GOT3 (cell line): ENCODE measurements at places on chromosomes 6 and 20.

DNA sequence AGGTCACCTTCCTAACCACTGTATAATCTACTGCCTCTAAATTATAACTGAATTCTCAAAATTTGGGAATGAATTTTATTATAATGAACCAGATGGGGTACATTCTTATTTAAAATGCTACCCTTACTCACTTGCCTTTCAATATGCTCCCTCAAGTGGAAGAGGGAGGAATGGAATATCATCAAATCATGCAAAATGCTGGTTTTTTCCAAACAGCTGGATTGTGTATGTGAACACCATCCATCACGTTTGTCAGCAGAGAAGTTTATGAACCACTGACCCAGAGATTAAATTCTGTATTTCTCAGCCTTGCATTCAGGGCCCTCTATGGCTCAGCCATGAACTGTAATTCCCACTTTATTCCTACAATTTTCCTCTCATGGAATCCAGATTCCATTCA lies 40.5 kb downstream of the CBLN4 start:
- DNase-seq, result no peak

- no peak for DNase-seq
These were observed 113.0 kb upstream of the SLC22A23 start for GRCh38 chr6:3569816-3570215.

GRCh38 chr6:44522871-44523270 lies 135.4 kb downstream of the CDC5L start:
- DNase-seq, result no peak

GRCh38 chr20:48680650-48681049 lies 147.1 kb downstream of the PREX1 start:
- DNase-seq, result no peak

GRCh38 chr6:41013466-41014153 lies 25.4 kb downstream of the UNC5CL start:
- DNase-seq, result no peak

DNA sequence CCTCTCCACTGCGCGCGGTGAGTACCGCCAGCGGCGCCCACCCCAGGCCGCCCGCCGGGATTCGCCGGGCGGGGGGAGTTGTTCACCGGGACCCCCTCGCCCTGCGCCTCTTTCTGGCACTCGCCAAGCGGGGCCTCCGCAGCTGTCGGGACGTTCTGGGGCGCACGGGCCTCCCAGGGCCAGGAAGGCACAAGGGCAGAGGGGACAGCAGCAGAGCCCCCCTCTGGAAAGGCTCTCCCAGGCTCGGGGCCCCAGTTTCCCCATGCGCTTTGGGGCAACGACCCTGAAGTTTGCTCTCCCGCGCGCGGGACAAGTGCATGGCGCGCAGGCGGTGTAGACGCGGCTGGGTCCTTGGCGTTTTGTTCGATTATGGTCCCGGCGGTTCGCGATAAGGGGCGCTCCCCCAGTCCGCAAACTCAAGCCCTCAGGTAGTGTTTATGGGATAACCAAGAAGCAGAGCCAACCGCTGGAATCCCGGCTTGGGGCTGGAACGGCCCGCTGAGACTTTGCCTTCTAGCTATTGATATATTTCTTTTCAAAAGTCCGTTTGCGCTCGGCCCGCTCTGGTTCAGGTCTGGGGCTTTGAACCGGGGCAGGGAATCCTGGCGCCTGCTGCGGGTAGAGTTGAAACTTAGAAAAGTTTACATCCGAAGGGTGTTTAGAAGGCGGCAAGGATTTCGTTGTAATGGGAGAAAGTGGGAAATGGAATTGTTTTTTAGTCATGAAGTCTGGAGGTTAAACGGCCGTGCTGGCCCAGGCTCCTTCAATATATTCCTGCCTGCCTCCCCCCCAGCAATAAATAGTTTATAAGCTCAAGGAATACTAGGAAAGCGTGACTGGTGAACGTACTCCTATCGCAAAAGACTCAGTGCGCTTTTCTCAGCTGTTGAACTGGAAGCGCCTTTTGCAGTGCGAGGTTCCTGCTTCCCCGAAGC lies 595 bp downstream of the EYA2 start:
- DNase-seq, result no peak

DNA sequence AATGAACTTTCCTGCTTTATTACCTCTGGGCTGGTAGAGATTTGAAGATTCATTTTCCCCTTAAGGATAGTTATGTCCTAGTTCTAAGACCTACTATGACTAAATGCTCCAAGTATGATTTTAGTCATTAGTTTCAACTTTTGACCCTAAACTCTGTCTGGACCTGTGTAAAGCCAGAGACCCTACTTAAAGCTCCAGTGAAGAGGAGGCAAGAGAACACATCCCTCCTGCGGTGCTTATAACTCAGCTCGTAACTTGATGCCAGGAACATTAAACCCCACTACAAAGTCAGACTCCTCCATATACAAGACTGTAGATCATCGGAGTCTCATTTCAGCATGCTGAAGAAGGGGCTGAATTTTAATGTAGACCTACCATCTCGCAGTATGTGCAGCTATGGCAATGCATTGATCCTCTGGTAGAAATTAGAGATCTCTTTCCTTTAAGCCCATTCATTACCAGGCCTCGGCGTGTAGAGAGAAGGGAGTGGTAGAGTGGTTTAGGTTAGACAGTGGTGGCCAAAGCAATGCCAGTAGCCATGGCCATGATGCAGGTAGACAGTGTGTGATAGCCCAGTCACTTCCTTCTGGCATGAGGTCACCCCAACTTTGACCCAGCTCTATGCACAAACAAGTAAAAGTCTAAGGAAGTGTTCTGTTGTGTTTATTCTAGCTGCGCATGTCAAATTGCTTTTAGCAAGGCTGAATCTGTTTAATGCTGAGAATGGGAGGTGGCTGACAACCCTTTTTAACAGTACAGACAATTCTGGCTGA lies 34.8 kb upstream of the MYB start:
- DNase-seq, result no peak
